ENCODE measurements at places on chromosomes 2 and 18.

DNA sequence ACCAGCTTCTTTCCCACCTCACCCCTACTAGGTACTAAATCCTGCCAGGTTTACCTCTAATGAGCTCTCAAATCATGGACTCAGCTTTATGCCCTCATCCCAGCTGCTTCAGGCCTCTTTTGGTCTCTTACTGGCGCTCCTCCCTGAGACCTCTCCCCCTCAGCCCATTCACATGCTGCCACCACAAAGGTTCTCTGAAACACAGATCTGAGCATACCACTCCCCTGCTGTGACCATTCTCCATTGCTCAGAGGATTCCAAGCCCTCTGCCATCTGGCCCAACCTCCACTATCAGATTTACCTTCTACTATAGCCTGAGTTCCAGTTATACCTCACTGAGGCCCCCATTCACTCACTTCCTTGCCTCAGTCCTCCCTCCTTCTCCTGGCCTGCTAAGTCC, 174.8 kb downstream of the ANKRD44 start:
- DNase-seq, result no peak

DNA sequence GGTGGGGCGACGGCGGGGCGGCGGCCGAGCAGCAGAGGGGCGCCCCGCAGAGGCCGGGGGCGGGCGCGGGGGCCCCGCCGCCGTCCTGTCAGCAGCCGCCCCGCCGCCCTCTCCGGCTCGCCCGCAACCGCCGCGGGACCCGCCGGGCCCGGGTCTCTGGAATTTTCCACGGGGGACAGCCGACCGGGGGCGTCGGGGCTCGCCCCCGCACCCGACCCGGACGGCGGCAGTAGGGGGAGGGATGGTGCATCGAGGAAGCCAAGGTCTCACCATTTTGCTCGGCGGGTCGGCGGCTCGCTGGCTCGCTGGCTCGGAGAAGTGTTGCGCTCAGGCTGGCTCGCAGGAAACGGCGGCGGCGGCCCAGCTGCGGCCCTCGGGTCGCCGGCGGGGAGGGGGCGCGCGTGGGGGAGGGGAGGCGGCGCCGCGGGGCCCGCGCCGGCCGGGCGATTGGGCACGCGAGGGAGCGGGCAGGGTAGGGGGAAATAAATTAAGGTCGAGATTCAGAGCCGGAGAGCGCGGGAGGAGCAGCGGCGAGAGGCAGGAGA, 405 bp downstream of the PPP3R1 start:
- DNase-seq, result no peak

- DNase-seq, result no peak
These were observed 2.1 kb downstream of the SERPINB8 start for GRCh38 chr18:63972002-63972376.

- no peak for DNase-seq
These were observed 4.6 kb downstream of the LRRFIP1 start for GRCh38 chr2:237631801-237632585.

DNA sequence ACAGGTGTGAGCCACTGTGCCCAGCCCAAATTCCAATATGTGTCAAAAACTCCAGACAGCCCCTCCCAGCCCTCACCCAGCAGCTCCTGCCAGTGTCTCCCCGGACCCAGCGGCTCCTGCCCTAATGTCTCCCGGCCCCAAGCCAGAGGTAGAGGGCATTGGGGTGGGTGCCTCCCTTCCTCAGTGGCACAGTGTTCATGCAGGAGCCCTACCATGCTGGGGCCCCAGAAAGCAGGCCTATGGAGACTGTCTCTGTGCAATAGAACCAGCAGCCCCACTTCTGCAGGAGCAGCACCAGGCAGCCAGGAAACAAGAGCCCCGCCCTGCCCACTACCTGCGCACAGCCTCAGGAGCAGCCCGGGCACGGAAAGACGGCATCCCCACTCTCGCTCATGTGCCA, 70.4 kb downstream of the EIPR1 start:
- no peak for DNase-seq

- DNase-seq, result no peak
These were observed 15.5 kb upstream of the PDK1 start for GRCh38 chr2:172540421-172540820.

- no peak for DNase-seq
These were observed 128.5 kb downstream of the CALCRL start for GRCh38 chr2:187319441-187320108.

GRCh38 chr2:236765478-236765877, 195.9 kb downstream of the ACKR3 start:
- DNase-seq, result peak; percentile 68

DNA sequence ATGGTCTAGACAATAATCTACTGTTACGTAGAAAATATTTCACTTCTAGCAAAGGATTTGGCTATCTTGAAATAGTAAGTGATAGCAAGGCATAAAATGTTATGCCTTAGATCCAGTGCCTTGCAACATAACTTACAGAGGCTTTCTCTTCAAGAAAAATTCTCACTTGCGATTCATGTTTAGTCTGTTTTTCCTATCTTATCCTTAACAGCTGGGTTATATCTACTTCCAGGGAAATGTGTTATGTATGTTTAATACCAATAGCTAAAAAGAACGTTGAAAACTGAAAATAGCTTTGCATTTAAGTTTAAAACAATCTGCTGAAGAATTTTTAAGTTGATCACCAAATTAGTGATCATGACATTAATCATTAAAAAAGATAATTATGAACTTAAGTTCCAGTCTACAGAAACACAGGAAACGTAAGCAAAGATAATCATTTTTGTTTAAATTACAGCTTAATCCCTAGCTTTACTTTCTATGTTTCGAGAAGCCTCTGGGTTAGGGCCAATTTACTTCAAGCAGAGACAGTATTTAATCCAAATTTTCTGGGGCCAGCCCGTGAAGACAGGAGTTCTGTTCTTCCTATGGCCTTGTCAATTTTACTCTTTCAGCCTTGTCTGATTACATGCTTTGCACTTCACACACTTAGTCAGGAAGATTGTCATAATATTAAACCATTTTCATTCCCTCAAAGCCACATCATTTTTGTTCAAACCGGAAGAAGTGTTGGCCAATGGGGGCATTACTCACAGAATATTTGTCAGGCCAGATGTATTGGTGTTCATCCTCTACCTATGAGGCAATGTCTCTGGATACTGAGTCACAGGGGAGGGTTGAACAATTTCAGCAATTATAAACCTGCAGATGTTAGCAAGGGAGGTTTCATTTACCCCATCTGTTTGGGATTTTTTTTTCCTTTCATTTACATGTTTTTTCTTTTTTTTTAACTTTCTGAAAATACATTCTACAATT, 1132.9 kb upstream of the ZEB2 start:
- DNase-seq, result no peak

- no peak for DNase-seq
These were observed 39.1 kb downstream of the HNMT start for GRCh38 chr2:138003411-138003810.

DNA sequence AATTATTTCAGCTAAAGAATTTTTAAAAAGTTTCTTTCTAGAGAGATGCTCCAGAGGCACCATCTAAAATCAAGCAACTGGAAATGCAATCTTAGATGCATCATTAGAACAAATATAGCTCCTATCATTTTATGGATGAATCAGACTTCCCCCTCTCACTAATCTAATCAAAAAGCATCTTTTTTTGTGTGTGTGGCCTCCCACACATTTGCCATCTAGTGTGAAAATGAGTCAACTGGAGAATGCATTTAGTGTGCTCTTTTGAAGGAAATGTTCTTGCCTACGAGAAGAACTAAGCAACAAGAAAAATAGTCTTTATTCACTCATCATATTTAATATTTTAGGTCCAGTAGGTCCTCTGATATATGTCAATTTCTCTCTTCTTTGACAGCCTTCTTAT, 39.5 kb upstream of the FIGN start:
- no peak for DNase-seq

DNA sequence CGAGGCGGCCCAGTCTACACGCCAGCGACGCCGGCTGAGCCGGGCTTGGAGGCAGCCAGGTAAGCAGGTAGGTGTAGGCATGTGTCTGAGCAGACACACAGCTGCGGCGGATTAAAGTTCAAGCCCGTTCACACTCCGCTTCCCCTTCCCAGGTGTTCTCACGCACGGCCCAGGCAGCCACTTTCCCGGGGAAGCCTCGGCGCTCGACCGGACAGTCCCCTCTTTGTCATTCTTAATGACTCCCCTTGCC, 367 bp downstream of the TGFA start:
- no peak for DNase-seq

GRCh38 chr18:74380916-74381315, 65.3 kb downstream of the C18orf63 start:
- DNase-seq, result no peak

DNA sequence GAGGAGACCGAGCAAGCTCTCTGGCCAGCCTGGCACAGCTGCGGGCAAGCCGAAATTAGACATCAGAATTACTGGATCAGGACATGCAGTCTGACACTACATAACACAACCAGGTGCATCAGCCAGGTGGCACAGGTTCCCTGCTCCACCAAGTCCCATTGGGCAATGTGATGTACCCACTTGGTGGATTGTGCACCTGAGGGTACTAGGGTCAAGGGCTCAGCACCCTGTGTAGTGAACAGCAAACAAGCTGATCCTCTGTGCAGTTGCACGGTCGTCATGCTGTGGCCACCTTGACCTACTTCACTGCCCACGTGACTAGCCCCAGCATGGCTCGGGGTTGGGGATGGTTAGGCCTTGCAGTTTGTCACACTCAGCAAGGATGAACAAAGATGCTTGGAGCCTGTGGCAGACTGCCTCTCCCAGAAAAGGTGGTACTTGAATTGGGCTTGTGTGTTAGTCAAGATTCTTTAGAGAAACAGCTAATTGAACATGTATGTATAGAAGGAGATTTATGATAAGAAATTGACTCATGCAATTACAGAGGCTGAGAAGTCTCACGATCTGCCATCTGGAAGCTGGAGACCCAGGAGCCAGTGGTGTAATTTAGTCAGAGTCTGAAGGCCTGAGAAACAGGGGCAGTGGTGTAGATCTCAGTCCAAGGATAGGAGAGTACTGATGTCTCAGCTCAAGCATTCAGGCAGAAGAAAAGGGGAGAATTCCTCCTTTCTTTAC, 71.4 kb upstream of the TMEM87B start:
- DNase-seq, result no peak

DNA sequence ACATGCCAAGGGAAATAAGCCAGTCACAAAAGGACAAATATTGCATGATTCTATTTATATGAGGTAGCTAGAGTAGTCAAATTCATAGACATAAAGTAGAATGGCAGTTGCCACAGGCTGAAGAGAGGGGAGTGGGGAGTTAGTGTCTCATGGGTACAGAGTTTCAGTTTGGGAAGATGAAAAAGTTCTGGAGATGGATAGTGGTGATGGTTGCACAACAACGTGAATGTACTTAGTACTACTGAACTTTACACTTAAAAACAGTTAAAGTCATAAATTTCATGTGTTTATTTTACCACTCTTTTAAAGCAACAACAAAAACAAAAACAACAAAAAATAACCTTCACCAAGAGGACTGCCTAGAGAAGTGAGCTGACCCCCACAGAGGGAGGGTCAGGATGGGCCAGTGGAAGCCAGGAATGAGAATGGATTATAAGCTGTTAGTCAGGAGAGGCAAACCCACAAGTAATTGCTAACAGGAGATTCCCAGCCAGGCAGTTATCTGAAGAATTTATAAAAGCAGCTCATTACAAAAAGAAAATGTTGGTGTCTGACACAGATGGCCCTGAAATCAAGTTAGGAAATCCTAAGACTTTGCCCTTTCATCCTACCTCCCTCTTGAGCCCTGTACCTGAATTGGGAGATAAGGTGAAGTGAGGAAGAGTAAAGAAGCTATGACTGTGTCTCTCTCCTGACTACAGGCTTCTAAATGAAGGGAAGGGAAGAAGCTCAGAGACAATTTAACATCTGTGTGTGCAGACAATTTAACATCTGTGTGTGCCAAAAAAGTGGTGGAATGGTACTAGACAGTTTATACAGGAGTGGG, 263.4 kb downstream of the PDE11A start:
- no peak for DNase-seq
